Activated T-cell treated with anti-CD3 and anti-CD28 coated beads, Interleukin-2, amount 50 U/mL, for 24 hours (primary cell): ENCODE measurements at places on chromosomes 5 and 9.

DNA sequence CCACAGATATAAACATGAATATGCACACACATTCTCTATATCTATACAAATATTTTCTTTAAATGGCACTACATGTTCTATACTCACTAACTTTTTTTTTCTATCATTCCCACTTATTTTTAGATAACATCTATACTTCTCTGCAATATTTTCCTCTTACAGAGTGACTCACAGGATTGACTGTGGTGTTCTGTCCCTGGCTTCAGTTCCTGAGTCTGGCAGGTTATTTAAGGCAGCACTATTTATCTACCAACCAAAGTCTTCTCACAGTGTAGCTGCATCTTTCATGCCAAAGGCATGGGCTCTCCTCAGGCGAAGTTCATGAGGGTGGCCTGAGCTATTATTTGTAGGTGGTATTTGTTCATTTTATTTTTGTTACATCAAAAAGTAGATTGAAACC is 409.0 kb downstream of the PRR16 start:
- DNase-seq, result no peak

GRCh38 chr9:16147726-16148125 is 594.9 kb downstream of the CCDC171 start:
- DNase-seq, result no peak

DNA sequence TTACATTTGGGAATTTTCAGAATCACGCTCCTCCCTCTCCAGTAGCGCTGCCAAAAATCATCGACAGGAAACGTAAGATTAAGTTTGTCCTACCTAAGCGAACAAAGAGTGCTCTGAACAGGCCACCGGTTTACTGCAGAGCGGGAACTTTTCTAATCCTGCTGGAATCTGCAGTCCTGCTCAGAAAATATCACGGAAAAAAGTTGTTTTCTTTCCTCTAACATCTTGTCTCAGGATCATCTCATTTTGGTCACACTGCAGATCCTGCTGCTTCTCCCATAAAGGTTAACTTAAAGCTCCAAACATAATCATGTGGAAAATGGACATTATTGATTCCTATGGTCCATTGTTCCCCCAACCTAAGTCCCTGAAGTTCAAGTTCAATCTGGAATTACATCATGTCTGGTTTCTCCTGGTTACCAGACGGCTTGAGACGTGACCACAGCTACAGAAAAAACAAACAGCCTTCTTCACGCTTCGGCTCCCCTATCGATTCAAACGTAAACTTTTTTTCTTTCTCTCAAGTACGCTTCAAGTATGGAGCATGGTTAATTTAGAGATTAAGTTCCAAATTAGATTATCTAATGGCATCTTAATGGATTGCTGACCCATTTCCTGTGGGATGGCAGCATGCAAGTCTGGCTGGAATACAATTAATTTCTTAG is 217.6 kb downstream of the NFIB start:
- DNase-seq, result no peak

DNA sequence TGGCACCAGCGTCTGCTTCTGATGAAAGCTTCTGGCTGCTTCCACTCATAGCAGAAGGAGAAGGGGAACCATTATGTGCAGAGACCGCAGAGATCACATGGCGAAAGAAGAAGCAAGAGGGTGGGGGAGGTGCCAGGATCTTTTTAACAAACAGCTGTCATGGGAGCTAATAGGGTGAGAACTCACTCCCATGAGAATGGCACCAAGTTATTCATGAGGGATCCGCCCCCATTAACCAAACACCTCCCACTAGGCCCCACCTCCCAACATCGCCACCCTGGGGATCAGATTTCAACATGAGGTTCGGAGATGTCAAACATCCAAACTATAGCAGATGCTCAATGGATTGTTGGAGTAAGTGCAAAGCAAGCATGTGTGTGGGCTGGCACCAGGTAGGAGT is 125.8 kb upstream of the SLIT3 start:
- no peak for DNase-seq

DNA sequence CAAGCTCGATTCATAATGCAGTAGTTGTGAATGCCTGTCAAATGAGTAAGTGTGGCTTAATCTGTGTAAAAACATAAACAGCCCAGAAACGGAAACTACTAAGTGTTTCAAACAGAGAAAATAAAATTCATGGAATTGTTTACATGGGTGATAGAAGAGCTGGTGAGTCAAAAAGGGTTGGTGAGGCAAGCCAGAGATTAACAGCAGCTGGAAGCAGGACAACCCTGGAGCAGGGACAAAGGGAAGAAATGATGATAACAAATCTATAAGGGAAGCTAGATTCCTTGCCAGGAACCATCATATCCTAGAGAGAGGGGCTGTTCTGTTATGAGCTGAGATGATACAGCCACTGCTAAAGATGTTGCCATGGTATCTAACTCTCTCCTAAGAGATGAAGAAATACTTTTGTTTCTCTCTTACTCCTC is 18.0 kb upstream of the PRR16 start:
- DNase-seq, result no peak

DNA sequence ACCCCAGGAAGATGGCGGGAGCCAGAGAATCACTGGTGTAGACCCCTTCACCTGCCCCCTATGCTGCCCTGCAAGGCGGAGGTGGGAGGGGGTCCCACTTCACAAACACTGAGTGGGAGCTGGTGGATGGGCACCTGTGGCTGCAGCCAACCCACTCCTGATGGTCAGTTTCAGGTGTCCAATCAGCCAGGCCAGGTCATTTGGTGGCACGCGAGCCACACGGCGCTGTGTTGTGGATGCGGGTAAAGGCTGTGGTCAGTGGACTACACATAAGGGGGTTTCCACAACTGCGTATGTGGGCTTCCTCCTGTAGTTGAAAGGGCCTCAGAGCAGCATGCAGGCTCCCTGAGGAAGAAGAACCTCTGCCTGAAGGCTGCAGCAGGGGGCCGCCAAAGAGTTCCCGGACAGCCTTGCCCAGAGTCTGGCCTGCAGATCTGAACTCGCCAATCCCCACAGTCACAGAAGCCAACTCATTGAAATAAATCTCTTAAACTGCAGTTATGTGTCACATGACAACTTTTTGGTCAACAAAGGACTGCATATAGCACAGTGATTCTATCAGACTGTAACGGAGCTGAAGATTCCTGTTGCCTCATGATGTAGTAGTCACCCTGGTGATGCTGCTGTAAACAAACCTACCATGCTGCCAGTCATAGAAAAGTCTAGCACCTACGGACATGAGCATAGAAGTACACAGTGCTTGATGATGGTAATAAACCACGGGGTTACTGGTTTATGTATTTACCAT is 284.7 kb upstream of the IRX2 start:
- DNase-seq, result no peak

GRCh38 chr9:99594056-99594780 is 227.5 kb upstream of the NR4A3 start:
- DNase-seq, result no peak

DNA sequence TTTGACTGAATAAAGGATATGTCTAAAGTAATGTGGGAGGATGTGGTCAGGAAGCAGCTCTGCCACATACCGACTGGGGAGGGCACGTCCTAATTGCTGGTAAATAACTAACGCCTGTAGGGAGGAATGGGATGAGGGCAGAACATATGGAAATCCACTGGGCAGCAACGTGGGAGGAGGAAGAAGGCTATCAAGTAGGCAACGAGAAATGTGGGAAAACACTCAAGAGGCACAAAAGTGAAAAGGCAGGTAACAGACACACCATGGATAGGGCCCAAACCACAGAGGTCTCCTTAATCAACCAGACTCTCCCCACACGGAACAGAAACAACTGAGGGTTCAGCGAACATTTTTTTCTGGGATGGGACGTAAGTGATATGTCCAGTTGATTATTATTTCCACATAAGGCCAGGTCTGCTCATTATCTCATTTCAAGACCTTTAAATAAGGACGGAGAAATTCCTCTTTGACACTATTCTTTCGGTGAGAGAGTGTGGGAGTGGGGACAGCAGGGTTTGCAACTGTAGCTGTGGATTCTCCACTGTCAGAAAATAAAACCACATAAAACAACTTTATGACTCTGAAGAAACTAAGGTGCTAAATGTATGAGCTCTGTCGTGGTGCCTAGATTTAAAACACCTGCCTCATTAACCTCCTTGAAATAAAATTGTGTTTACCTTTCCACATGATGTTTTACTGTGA is 17.0 kb downstream of the IARS1 start:
- DNase-seq, result no peak

DNA sequence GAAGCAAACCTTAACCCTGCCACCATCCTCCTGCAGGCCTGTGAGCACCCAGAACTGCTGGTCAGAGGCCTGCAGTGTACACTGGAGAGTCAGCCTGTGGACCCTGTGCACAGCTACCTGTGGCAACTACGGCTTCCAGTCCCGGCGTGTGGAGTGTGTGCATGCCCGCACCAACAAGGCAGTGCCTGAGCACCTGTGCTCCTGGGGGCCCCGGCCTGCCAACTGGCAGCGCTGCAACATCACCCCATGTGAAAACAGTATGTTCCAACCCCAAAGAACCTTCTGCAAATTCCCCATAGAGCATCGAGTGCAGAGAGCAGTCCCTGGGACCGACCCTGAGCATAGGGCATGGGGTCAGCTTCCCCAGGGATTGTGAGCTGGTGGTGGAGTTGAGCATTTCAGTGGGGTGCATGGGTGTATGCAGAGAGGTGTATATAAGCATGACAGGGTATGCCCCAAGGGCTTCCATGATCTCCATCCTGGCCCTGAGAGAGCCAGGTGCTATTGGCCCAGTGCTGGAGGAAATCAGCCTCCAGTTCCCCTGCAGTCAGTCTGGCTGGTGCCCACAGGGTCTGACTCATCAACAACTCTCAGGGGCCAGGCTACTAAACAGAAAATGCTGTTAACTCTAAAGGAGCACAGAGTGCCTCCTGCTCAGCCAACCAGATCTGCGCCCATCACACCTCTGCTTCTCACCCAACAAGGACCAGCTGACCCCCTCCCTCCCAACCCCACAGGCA is 126.2 kb downstream of the SAXO1 start:
- no peak for DNase-seq

- DNase-seq, result no peak
Measured at GRCh38 chr5:69467442-69468225, 25.0 kb upstream of the OCLN start.

DNA sequence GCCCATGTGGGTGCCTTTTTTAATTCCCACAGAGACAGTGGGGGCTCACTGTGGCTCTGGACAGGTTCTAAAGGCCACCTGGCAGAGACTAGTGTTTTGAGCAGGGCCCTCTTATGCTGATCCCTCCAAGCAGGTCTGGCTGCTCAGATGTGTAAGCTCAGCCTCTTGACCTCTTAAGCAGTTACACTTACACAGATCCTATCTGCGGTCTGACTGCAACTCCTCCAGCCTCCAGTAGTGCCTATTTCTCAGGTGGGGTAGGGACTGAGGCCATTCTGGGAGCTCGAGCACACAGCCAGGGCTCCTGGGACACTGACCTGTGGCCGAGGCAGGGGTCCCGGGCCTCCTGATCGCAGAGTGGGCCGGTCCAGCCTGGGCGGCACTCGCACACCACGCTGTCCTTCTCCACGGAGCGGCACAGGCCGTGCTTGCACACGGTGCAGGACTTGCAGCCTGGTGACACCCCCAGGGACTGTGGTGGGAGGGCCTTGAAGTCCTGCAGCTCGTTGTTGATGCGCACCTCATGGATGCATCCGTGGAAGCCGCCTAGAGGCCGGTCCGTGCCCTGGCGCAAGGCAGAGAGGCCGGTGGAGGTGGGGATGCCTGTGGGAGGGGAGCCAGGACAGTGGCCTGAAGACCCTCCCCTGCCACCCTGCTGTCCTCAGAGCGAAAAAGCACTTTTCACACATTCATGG is 91.9 kb upstream of the PANK3 start:
- no peak for DNase-seq

GRCh38 chr5:94223235-94223634 is 395.2 kb downstream of the KIAA0825 start:
- DNase-seq, result no peak

DNA sequence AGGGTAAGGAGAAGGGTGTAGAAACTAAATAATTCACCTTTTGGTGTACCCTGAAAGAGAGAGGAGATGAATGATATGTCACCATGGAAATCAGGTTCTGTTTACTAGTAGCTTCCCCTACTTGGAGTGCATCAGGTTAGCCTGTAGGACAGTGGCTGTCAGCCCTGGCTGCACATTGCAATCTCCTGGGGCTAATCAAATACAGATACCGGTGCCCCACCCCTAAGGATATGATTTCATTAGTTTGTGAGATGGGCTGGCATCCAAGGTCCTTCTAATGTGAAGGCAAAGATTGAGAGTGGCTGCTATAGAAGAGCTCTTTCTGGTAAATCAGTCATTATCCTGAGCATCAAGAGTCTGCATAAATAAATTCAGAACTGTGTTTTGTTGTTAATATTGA is 47.2 kb downstream of the INSYN2B start:
- no peak for DNase-seq

- peak; percentile 58 for DNase-seq
Measured at GRCh38 chr5:35794684-35795375, 61.9 kb upstream of the IL7R start.

GRCh38 chr5:61362796-61363368 is 30.8 kb downstream of the ZSWIM6 start:
- no peak for DNase-seq

- no peak for DNase-seq
Measured at GRCh38 chr9:132984202-132985070, 5.9 kb downstream of the GFI1B start.

DNA sequence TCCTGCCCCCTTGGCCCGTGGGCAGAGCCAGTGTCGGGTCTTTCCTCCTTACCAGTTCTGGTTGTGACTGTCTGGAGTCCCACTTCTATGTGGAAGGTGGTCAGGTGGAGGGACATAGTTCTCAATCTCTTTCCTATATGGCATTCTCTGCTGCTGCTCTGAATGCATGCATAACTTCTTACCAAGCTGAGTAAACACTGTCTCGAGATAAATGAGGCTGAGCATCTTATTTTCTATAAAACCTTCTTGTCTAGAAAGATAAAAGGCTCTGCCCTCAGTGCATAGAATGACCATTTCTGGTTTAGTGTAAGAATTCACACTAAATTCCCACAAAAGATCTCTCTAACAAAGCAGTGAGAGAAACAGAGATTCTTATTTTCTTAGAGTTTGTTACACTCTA is 106.2 kb upstream of the TBC1D2 start:
- DNase-seq, result no peak

DNA sequence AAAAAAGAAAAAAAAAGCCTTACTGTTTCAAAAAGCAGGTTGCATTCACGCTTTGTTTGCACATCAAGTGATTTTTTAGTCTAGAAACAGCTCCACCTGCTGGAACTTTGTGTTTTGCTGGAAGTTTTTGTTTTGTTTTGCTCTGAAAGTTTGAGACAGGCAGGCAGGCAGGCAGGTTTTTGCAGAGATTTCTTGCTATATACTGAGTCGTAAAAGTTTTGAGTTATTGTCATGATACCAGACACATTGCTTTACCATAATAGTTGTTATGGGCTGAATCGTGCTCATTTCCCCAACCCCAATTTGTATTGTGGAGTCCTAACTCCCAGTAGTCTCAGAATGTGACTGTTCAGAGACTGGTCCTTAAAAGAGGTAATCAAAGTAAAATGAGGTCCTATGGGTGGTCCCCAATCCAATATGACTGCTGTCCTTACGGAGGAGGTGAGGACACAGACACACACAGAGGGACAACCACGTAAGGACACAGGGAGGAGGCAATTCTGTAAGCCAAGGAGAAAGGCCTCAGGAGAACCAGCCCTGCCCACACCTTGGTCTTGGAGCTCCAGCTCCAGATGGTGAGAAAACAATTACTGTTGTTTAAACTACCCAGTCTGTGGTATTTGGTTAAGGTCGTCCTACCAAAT is 20.9 kb downstream of the OR2Y1 start:
- DNase-seq, result no peak

GRCh38 chr5:63554191-63554590 is 408.1 kb downstream of the HTR1A start:
- no peak for DNase-seq

- no peak for DNase-seq
Measured at GRCh38 chr9:100202806-100203205, 103.8 kb downstream of the INVS start.

- no peak for DNase-seq
Measured at GRCh38 chr9:8349901-8350300, 550.3 kb upstream of the DMAC1 start.
